ENCODE measurements at places on chromosomes 13 and 19. TPM values are rescaled to one million over a fixed set of nuclear protein-coding genes. Genes with fewer than 3 reads are reported as not detected.

Gene ZNF442
- total RNA-seq, result 5.1 TPM

DNA sequence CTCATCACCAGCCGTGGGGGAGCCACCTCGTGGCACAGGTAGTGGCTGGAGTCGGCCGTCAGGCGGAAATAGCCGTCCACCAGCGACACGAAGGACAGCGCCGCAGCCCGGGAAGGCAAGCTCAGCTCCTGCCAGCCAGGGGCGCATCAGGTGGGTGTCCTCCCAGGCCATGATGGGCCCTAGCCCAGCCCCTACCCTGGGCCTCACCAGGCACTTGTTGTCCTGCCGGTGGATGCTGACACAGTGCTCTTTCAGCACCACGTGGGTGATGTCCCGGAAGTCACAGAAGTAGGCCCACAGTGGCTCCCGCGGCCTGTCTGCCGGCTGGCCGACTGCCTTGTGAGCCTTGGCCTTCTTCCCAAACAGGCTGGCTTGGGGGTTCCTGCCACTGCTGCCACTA is 15.7 kb downstream of the TYK2 start:
- H3K4me1 ChIP-seq, result no peaks in the 10 kb centered on the region
- DNase-seq, result no peak
- peaks cover 19% of the 10 kb centered on the region for H3K36me3 ChIP-seq
- H3K27ac ChIP-seq, result no peak overlapping the region

Gene LRRC25
- total RNA-seq, result 0.19 TPM

DNA sequence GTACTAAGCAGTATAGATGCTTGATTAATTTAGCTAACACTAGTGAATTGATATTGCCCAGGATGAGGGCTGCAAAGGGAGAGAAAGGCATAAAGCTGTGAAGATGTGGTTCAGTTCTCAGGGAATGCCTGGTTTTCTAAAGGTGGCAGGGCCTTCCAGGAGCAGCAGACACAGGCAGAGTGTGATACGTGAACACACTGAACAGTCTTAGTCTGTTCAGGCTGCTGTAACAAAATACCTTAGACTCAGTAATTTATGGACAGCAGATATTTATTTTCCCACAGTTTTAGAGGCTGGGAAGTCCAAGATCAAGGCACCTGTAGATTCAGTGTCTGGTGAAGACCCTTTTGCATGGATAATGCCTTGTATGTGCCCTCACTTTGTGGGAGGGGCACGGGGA is 8.7 kb upstream of the SPATA13 start:
- peaks cover 4% of the 10 kb centered on the region for H3K36me3 ChIP-seq
- peaks cover 3% of the 10 kb centered on the region for H3K27me3 ChIP-seq
- DNase-seq, result no peak
- H3K27ac ChIP-seq, result no peak overlapping the region
- H3K4me3 ChIP-seq, result no peak overlapping the region
- H3K4me1 ChIP-seq, result peaks cover 23% of the 10 kb centered on the region

DNA sequence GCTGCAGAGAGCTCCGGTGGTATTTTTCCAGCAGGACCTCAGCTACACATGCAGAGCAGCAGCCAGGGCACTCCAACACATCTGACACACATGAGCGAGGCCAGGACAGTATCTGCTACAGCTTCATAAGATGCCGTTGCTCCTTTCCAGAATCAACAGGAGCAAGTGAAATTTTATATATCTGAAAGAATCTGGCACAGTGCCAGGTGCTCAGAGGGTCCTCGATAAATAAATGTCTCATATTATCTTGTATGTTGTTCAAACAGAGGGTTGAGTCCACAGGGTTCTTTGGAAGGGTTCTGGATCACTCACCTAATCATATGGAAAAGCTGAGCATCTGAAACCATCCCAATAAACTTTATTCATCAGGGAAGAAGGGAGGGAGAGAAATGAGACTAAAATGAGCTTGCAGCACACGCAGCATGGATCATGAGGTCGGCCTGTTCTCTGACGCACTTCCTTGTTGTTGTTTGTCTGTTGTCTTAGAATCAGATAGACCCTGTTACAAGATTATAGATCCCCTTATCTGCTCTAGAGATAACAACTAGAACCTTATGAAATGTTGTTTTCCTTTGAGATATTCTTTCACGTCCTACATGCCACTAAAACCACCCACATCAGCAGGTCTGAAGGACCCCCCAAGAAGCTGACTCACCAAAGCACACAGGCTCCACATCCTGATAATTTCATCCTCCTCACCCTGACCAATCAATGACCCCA is 3.2 kb upstream of the METTL21C start:
- peaks cover 17% of the 10 kb centered on the region for H3K4me1 ChIP-seq
- no peaks in the 10 kb centered on the region for H3K27me3 ChIP-seq
- no peak overlapping the region for H3K4me3 ChIP-seq
- no peak overlapping the region for H3K27ac ChIP-seq

- DNase-seq, result no peak
- H3K27ac ChIP-seq, result no peak overlapping the region
- H3K4me3 ChIP-seq, result no peak overlapping the region
These were observed 6.4 kb downstream of the PGLS start for GRCh38 chr19:17517898-17518297.

DNA sequence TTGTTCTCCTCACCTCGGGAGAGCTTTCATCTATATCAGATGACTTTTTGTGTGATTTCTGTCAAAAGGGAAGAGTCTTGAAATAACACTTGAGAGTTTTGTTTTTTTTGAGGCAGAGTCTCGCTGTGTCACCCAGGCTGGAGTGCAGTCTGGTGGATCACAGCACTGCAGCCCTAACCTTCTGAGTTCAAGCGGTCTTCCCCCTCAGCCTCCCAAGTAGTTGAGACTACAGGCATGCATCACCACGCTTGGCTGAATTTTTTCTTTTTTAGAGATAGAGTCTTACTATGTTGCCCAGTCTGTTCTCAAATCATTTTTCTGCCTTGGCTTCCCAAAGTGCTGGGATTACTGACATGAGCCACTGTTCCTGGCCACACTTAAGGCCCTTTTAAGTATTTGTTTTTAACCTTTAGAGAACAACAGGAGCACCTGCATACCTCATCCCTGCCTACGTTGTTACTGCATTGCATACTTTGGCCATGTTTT is 11.4 kb downstream of the NDFIP2 start:
- no peaks in the 10 kb centered on the region for H3K27me3 ChIP-seq
- H3K4me3 ChIP-seq, result peak overlapping the region; percentile 39
- peak overlapping the region; percentile 86 for H3K27ac ChIP-seq
- DNase-seq, result no peak
- H3K36me3 ChIP-seq, result peaks cover 8% of the 10 kb centered on the region
- H3K4me1 ChIP-seq, result peaks cover 34% of the 10 kb centered on the region

DNA sequence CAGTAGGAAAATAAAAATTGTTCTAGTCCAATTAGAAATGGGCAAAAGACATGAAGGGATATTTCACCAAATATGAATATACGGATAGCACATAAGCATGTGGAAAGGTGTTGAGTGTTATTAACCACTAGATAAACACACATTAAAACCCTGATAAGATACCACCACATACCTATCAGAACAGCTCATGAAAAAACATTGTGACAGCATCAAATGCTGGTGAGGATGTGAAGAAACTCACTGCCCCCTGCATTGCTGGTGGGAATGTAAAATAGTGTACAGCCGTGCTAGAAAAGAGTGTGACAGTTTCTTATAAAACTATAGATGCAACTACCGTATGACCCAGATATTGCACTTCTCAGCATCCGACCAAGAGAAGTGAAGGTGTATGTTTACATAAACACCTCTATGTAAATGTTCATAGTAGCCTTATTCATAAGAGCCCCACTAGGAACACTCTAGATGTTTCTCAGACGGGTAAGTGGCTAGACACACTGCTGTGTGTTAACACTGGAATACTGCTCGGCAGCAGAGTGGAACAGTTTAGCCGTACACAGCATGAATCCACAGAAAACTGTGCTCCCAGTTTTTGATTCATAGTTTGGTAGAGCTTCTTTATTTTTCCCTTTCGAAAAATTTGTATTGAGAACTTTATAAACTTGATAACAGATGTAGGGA is 321.1 kb downstream of the MYO16 start:
- H3K4me1 ChIP-seq, result peaks cover 7% of the 10 kb centered on the region
- H3K36me3 ChIP-seq, result no peaks in the 10 kb centered on the region
- H3K27ac ChIP-seq, result no peak overlapping the region
- H3K27me3 ChIP-seq, result no peaks in the 10 kb centered on the region
- no peak for DNase-seq
- H3K4me3 ChIP-seq, result no peak overlapping the region
